ENCODE measurements at places on chromosomes 4 and X.
A peak's percentile ranks its signal among the peaks of the same experiment; 100 is the strongest.

GRCh38 chr4:110638089-110638746, 15.3 kb upstream of the PITX2 start:
- DNase-seq: no peak

- no peak for DNase-seq
These were observed 36.0 kb downstream of the SLC9A7 start for GRCh38 chrX:46722742-46723568.

- no peak for DNase-seq
These were observed 76.7 kb downstream of the FNIP2 start for GRCh38 chr4:158845311-158846041.

- no peak for DNase-seq
These were observed 77.6 kb downstream of the PDE5A start for GRCh38 chr4:119550857-119551532.

- no peak for DNase-seq
These were observed 49.9 kb upstream of the CPEB2 start for GRCh38 chr4:14952352-14952751.

GRCh38 chrX:39757971-39758370, 339.8 kb downstream of the BCOR start:
- DNase-seq: no peak

DNA sequence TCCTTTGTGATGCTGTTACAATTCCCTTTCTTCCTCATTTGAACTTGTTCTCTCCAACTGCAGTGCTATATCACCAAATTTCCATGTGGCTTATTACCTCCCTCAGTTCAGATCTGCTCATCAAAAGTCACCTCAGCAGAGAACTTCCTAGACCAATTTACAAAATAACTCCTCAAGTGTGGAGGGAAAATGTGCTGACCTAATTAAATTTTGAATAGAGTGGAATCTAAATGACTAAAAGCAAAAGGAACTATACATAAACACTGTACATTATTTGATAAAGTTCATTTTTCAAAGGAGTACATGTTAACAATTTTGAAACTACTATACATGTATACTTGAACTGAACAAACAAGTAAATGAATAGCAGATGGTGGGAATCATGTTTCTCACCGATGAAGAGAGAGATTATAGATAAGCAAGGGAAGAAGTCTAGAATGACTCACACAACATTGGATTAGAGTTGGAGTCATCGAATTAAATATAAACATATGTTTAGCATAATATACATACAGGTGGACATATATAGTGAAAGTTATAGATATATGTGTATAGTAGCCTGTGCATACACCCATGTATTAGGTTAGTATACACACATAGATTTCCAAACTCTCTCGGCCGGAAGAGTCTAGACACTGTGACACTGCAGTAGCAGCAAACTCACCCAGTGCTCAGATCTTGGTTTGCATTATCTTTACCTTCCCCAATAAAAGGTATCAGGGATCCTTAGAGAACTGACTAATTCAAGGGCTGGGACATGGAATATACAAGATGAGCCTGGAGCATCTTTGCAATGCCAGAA, 318.7 kb downstream of the PCDH18 start:
- DNase-seq: no peak

DNA sequence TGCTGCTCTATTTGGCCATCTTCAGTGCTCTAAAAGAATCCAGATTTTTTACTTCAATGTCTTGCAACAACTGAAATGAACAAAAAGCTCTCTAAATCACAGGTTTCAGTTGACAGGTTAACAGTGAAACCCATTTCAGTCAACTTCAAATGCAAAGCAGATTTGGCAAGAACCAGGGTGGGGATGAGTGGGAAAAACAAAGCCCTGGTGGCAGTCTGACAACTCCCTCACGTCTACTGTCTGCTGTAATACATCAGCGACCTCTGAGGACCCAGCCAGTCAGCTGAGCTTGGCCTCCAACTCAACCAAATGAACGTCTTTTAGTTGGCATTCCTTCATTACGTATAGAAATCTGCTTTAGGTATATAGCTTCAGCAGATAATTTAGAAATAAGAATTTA, 95.8 kb downstream of the COL25A1 start:
- no peak for DNase-seq

DNA sequence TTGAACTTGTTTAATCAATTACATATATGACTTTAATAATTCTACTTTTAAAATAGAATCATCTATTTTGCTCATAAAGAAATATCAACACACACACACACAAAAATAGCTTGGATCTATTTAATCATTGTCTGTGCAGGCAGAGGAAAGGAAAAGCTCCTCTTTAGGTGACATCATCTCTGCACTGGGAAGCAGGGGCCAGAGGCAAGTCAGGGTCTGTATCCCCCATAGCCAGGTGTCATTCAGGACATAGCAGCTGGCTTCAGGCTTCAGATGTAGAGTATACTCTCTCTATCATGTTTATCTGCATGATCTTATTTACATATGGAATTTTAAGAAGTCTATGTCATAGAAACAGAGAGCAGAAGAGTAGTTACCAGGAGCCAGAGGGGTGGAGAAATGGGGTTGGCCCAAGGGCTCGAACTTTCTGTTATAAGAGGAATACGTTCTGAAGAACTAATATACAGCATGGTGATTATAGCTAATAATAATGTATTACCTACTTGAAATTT, 110.4 kb upstream of the LDB2 start:
- DNase-seq: no peak

GRCh38 chr4:155079871-155080270, 128.6 kb upstream of the NPY2R start:
- DNase-seq: no peak

GRCh38 chrX:11566173-11566572, 99.5 kb downstream of the ARHGAP6 start:
- no peak for DNase-seq

DNA sequence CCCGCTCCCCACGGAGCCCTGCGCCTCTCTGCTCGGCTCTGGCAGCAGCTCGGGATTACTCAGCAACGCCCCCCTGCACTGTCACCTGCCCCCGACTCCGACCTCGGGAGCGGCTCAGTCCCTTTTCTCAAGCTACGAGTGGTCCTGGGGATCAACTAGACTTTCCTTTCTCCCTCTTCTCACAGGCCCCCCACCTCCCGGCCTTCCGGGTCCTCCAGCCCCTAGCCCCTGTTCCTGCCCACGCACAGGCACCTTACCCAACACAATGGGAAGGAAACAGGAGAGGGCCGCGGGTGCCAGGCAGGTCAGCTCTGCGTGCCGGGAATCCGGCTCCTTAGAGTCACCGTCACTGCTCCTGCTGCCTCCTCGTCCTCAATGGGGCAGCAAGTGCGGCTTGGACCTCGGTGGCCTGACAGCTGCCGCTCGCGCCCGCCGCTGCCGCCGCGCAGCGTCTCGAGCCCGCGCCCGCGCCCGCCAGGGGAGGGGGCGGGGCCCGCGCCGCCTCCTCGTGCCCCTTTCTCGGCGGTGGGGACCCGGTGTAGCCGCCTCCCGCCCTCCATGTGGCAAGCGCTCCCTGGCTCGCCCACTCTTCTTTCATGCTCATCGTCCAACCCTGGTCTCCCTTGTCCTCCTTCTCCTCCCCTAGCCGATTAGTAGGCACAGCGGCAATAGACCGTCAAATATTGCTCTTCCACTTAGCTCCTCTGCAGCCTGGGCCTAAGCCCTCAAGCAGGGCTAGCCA, at the start of gene RAB9B:
Gene RAB9B, minus strand, starts transcription at position 455 of the 742 bp plus-strand sequence. CDS start 6,473 bp downstream, outside the sequence.
- no peak for DNase-seq

GRCh38 chr4:84710548-84710947, 127.6 kb downstream of the CDS1 start:
- no peak for DNase-seq

DNA sequence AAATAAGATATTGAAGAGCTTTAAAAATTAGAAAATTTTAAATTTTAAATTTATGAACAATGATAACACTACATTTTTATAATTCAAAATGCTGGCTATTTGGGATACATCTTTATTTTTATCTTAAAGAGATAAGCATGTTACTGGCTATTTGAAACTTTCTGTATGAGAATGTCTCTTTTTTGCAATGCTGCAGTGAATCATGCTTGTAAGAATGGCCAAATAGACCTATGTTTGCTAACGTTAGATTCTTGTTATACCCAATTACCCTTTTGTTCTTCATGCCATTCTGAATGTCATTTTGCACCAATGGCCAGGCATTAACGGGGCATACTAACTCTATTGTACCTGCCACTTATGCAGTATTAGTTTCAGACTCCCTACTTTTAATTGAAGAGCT, 49.5 kb downstream of the SLIT2 start:
- DNase-seq: no peak

- no peak for DNase-seq
These were observed 19.4 kb upstream of the GRSF1 start for GRCh38 chr4:70859066-70859465.

DNA sequence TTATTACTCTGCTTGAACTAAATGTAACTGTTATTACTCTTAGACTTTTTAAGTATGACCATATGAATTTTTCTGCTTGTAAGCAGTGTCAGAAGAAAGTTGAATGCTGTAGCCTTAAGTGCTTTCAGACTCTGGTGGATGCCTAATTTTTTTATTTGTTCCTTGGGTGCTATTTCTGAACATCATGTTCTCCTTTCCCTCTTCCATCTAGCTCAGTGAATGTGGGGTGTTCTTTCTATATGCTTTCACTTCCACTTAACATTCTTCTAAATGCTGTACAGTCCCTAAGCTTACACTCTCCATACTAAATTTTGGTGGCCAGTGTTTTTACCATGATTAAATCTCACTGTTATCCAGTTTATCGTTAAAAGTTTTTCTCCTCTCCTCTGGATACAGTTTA, 3.6 kb downstream of the DCK start:
- peak; percentile 47 for DNase-seq

DNA sequence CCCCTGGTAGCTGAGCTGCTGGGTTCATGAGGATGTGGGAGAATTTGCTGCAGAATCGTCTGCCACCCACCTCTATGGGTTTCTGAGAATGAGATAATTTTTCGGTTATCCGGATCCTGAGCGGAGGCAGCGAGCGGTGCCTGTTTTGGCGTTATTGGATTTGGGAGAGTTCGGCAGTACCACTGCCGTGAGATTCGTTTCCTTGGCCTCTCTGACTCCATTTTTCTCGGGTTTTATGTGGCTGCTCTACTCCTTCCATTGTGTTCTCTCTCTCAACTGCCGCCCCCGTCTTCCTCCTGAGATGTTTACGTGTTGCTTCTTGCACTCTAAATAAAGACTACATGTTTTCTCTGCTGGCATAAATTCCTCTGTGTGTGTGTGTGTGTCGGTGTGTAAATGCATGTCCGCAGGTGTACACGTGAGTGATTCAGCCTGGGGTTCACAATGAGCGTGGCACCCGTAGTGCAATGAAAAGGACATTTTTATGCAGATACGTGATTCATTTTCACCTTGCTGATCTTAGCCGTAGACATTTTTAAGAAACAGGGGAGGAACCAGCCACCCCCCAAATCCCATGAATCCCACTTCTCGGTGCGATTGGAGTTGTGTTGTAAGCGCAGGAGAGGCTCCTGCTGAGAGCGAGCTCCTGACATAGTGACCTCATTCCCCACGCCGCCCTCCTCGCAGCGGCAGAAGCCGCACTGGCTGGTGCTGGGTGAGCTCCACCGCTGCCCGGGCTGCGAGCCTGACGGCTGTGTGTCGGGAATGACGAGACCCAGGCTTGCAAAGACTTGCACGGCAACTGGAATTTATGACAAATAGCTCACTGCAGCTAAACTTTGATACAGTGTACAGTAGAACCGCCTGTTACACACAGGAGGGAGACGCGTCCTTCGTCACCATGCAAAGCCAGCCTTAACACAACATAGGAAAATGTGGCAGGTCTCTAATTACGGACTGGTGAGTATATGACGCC, 82.2 kb downstream of the STOX2 start:
- DNase-seq: no peak

DNA sequence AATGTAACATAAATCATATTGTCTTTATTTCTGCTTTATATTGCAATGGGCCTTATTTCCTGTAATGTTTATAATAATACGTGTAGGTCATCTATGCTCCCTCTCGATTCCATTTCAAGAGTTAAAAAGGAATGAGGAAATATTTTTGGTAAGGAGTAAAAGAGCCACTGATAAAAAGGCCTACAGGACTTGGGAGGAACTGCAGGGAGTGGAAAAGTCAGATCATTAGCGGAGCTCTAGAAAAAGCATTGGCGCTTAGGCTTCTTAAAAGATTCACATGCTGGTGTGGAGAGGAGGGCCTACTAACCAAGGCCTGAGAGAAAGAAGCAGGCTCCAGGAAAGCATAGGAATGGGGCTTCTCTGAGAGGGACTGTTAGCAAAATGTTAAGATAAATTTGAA, 82.9 kb upstream of the PNPLA4 start:
- no peak for DNase-seq

GRCh38 chr4:26463386-26463785, 26.9 kb downstream of the CCKAR start:
- no peak for DNase-seq

GRCh38 chr4:109989618-109990017, 76.9 kb downstream of the EGF start:
- DNase-seq: no peak
